Right forelimb (tissue), 1 donor: ENCODE measurements at places on chromosomes 16 and 17.

DNA sequence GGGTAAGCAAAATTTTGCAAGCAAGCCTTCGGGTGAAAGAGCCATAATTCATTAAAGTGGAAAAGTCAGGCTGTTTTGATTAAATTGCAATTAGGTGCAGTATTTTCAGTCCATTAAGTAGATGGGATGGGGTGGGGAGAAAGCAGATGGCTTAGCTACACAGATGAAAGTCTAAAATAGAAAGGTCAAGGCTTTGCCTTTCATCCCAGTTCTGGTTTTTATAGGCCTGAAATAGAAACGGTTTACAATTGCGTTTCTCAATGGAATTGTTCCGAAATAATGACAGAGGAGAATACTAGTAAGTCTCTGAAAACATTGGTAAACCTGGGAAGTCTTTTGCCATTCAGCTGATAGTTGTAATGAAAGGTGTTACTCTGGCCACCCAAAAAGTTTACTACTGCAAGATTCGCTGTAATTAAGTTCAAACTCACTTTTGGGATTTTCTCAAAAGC, 1.5 kb downstream of the PPM1E start:
- DNase-seq = no peak

GRCh38 chr17:30541802-30542201, 64.6 kb downstream of the GOSR1 start:
- no peak for DNase-seq

GRCh38 chr17:29190592-29191207, 10.5 kb upstream of the MYO18A start:
- no peak for DNase-seq

GRCh38 chr17:33091271-33091670, 99.6 kb downstream of the SPACA3 start:
- no peak for DNase-seq

DNA sequence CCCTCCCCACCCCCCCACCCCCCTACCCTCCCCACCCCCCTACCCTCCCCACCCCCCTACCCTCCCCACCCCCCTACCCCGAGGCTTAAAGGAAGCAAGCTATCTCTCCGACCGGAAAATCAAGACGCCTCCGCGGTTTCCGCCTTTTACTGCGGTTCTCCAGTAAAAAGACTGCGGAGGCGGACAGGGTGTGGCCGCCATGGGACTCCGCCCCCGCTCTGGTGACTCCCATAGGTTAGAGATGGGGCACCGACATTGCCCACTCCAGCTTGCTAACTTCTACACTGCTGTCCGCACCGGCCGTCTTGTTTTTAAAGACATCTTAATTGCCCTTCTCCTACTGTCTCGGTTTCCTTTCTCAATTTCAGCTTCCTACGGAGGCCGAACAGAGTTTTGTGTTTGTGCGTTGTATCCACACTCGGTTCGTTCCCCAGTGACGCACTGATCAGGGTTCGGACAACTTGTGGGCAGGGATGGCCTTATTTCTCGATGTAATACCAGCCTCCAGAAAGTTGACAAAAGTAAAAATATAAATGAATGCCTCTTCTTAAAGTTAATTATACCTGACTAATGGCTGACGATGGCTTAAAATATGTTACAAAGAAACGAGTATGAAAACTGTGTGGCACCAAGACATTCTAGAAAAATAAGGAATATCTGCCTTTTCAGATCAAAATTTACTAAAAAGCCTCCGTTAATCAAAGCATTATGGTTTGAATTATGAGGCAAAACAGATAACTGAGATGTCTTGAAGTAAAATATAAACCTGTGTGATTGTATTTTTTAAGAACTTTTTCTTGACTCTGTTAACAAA, 1.1 kb upstream of the ZNF200 start:
- no peak for DNase-seq

GRCh38 chr17:79919164-79919585, 79.9 kb upstream of the CBX4 start:
- peak; percentile 86 for DNase-seq
